Mucosa of descending colon (tissue), 3 donors: ENCODE measurements at places on chromosomes 2 and 18. TPM values are rescaled to one million over a fixed set of nuclear protein-coding genes. Genes with fewer than 3 reads are reported as not detected.

DNA sequence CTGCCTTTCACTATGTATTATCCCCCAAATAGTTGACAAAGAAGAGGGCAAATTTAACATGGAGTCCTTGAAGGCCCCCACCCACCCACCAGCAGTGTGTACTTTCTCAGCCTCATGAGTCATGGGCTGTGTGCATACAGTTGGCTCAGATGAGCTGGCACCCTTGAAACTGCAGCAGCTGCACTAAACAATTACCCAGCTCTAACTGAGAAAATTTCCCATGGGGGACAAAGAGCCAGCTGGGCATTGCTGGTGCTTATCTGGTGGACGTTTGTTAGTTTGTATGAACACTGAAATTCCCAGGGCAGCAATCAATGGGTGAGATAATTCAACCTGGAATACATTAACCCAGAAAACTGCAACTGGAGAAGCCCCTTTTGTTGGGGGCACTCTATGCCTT lies 131.7 kb downstream of the GCA start:
- no peak for DNase-seq

DNA sequence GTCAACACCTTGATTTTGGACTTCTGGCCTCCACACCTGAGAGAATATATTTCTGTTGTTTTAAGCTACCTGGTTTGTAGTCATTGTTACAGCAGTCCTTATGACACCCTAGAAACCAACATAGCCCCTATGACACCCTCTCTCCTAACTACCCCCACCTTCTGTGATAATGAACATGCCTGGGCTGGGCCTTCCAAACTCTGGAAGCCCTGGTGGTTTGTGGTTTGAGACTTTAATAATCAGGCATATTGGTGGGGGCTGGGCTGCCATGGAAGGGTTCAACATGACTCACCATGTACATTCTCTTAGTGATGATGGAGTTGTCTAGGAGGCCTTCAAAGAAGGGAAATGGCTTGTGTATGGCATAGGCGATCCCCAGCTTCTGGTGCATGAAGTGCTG lies 3.3 kb downstream of the SP110 start:
- DNase-seq = no peak

MEP1B gene
- total RNA-seq = 6.9 TPM

NPPC gene
- 0.39 TPM for total RNA-seq

SLC11A1 gene
- total RNA-seq = 1.2 TPM

GRCh38 chr2:112645310-112646101 lies at the start of gene SLC20A1:
Gene SLC20A1, plus strand, starts transcription at chr2:112645939. Its CDS starts 890 bp downstream, at chr2:112646829.
- peak; percentile 94 for DNase-seq

DNA sequence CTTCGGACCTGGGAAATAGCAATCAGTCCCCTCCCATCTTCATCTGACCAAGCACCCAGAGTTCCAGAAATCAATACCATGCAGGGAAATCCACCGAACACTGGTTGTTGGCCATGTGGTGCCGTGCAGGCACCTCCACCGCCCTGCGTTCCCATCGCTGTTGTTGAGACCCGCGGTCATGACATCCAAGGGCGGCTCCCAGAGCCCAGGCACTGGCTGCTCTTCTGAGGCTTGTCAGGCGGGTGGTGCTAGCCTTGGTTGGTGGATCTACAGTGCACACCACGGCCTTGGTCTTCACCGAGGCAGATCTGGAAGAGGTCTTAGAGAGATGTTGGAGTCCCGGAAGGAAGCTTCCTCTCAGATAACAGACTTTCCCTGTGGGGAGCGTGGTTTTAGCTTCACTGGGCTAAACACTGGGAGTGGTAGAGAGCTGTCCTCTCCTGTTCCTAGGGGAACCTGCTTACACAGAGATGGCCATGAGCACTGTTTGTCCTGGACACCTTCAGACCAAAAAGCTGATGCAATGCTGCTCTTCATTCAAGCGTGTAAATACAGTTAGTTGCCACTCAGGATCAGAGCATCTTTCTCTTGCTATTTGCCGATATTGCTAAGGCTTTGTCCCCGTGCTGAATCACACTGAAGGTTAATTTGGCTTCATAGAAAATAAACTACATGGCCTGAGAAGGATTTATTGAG lies 58.3 kb downstream of the SMIM21 start:
- DNase-seq = no peak

DNA sequence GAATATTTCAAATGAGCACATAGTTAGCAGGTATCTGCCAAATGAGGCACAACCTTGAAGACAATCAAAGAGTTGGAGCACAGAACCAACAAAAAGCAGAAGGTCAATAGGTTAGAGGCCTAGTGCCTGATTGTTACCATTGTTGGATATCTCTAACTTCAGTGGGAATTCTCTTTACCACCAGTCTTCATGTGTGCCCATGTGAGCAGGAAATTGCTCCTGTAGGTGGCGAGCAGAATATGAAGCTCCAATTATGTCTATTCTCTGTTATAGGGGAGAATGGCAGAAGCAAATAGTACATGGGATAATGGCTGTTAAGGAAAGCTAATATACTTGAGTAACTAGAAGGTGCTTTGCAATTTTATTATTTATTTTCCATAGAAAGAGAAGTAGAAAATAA lies 14.9 kb upstream of the ZNF385B start:
- DNase-seq = no peak

BCL11A gene
- total RNA-seq = 22.8 TPM

GRCh38 chr18:57854726-57855125 lies 51.6 kb upstream of the ATP8B1 start:
- no peak for DNase-seq

DNA sequence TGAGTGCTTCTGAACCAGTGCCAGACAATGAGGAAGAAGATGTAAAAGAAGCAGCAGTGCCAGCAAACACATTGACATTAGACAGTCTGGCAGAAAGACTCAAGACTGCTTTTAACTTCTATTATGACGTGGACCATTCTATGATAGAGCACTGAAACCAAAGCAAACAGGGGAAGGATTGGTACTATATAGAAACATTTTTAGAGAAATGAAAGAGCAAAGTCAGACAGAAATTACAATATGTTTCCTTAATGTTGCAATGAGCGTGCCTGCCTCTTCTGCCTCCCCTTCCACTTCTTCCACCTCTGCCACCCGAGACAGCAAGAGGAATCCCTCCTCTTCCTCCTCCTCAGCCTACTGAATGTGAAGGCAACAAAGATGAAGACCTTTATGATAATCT lies 39.7 kb downstream of the DHX57 start:
- no peak for DNase-seq

GRCh38 chr2:208142925-208143799 lies 2.8 kb downstream of the CRYGB start:
- no peak for DNase-seq

GRCh38 chr2:236400594-236401360 lies 136.6 kb upstream of the ASB18 start:
- no peak for DNase-seq

CACNB4 gene
- total RNA-seq = 1.4 TPM

DNA sequence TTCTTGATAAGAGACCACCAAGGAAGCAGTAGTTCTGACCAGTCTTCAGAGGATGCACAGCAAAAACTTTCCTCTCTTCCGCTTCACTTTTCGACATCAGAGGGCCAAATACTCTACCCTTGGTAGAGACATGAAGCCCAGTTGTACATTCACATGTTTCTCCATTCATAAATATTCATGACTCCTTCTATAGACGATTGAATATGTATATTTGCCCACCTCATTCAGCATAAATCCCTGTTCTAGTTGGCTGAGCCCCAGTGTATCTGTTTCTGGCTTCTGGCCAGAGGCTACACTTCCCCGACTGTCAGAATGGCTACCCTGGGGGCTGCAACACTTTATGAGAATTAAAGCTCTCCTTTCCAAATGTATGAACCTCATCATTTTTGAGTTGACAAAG lies 258.5 kb downstream of the ASXL3 start:
- no peak for DNase-seq

GAL3ST2 gene
- total RNA-seq = 42.4 TPM

DNA sequence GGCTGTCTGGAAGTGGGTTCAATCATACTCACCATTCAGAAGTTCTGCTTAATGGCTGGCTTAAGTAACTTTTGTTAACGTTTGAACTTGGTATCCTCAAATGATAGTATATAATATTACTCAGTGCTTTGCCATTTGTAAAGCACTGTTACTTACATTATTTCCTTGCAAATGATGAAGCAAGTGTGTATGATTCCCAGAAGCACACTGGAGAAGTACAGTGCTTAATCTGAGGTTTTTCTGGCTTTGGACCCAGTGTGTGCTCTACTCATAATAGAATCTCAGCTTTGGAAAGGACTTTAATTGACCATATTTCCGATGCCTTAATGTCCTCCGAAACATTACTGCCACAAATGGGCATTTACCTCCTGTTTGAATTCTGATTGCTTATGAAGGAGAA lies 63.3 kb downstream of the MAP3K20 start:
- no peak for DNase-seq

- DNase-seq = no peak
Observed at GRCh38 chr2:653645-654425, 23.4 kb downstream of the TMEM18 start.

GRCh38 chr2:231059756-231060155 lies 3.1 kb downstream of the PSMD1 start:
- DNase-seq = no peak

TYMS gene
- total RNA-seq = 16.3 TPM

FTCDNL1 gene
- 2.1 TPM for total RNA-seq

RAB6C gene
- 0.35 TPM for total RNA-seq

- no peak for DNase-seq
Observed at GRCh38 chr18:3530807-3531206, 80.8 kb downstream of the TGIF1 start.

DNA sequence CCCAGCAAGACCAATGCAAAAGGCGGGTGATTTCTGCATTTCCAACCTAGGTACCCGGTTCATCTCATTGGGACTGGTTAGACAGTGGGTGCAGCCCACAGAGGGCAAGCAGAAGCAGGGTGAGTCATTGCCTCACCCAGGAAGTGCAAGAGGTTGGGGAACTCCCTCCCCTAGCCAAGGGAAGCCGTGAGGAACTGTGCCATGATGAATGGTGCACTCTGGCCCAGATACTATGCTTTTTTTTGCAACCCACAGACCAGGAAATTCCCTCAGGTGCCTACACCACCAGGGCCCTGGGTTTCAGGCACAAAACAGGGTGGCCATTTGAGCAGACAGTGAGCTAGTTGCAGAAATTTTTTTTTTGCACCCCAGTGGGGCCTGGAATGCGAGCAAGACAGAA lies 662.6 kb upstream of the ACVR2A start:
- no peak for DNase-seq

DNA sequence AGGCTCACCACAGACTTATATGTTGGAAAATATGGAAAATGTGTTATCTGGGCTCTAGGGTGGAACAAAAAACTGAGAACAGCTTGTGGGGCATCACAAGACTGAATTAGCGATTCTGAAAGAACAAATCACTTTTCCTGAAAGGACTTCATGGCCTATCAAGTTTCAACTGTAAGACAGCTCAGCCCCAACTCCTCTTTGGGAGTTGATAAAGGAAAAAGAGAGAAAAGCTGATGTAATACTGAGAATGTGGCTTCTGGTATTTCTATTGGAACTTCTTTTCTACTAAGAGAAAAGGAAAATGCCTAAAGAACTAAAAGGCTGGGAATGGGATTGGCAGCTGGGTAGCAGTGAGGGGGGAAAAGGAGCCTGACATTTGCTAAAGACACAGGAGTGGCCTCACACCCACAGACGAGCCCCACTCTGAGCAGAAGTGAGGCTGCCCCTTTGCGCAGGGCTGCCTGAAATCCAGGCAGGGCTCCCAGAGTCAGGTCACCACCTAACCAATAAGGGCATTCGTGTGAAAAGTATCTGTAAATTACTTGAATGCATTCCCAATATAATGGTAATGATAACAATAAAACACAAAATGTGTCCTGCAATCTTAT lies 75.6 kb downstream of the LRP2 start:
- DNase-seq = no peak

RAPGEF4 gene
- total RNA-seq = 2.2 TPM

SLC4A5 gene
- 2.1 TPM for total RNA-seq

SNED1 gene
- total RNA-seq = 7.0 TPM

GRCh38 chr18:63844254-63844653 lies 43.3 kb upstream of the SERPINB2 start:
- DNase-seq = no peak

DNA sequence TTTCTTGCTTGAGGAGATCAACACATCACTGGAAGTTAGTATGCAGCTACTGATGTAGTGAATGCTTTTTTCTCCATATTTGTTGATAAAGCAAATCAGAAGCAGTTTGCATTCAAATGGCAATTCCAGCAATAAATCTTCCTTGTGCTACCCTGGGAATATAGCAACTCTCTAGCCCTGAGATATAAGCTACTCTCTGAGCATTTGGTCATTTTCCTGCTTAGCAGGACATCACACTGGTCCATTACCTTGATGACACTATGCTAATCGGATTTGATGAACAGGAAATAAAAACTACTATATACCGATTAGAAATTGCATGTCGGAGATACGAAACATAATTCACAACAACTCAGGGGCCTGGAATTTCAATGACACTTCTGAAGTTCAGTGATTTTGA lies 152.7 kb downstream of the CBLN2 start:
- DNase-seq = no peak
